ENCODE measurements at places on chromosomes 11 and 22. TPM values are rescaled to one million over a fixed set of nuclear protein-coding genes. Genes with fewer than 3 reads are reported as not detected.

SHISA8 gene
- total RNA-seq: 0.20 TPM

MFNG gene
- total RNA-seq: 1.4 TPM

HYLS1 gene
- total RNA-seq: 12.9 TPM

NLRP14 gene
- total RNA-seq: not detected

GAL3ST3 gene
- not detected for total RNA-seq

RAB36 gene
- total RNA-seq: 7.8 TPM

Measured in A549 treated with Hydrocortisone at 1 μM for 4 hours (cell line).